GM23338 (cell line): ENCODE measurements at places on chromosomes 4 and X.

DNA sequence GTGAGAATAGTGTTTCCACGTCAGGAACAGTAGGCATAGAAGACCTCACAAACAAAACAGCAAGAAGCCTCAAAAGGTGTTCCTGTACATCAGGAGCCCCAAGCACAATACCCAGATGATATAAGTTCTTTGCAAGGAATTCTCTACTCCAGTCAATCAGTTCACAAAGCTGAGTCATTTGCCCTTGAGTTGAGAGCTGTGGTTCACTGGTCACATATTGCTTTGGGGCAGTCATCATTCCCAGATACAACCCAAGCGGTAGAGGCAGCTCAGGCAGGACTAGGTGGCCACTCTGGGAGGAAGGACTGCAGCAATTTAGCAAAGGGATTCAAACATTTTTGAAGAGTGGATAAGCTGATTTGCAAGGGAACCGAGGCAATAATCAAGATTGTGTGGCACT is 551.5 kb upstream of the ZFP42 start:
- no peak for DNase-seq

- DNase-seq: no peak
Observed at GRCh38 chr4:168188754-168189153, 96.4 kb downstream of the ANXA10 start.

DNA sequence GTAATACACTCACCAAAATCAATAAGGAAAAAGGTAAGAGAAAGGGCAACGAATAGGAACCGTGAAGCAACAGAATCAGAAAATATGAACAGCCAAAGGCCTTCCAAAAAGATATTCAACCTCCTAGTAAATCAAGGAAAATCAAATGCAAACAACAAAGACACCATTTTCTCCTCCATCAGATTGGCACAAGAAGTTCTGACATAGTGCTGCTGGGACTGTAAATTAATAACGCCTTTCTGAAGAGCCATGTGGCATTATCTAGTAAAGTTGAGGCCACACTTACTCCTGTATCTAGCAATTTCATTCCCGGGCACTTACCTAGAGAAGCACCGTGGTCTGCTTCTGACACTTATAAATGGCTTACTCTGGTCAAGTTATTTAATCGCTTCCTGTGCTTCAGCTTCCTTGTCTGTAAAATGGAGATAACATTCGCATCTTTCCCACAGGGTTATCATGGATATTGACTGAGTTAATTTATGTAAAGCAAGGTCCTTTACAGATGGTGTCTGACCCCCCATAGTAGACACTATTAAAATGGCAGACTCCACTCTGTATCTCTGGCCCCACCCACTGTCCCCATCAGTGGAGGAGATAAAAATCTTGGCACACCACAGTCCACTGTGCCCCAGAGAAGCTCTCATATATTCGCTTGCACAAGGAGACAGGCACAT is 20.5 kb upstream of the ENPP6 start:
- DNase-seq: no peak

DNA sequence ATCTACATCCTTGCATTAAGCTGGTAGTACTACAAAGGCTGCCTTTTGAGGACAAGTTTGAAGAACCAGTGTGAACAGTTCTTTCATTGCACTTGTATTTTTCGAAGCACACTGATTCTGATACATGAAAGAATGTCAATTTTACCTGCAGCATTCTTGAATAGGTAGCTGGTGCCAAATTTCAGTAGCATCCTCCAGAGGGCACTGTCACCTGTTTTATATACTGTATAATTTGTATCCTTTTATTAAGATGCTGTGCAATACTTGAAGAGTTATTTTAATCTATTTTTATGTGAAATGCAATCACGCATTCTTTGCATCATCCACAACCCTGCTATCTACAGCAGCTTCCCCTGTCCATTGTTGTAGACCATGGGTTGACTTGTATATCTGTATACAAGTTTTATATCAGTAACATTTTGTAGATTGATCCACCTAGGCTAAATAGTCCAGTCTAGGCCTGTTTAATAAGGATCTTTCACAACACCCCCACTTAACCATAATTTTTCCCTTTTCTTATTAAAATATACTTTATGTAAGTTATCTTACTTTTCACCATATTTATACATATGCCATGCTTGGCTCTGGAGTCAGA is 325.7 kb downstream of the PCDH7 start:
- peak; percentile 65 for DNase-seq

- no peak for DNase-seq
Observed at GRCh38 chr4:184851200-184851541, 25.4 kb upstream of the ACSL1 start.

GRCh38 chrX:98501426-98501825 is 1617.7 kb downstream of the RPA4 start:
- no peak for DNase-seq

- DNase-seq: no peak
Observed at GRCh38 chr4:10983268-10983667, 298.7 kb upstream of the CLNK start.

DNA sequence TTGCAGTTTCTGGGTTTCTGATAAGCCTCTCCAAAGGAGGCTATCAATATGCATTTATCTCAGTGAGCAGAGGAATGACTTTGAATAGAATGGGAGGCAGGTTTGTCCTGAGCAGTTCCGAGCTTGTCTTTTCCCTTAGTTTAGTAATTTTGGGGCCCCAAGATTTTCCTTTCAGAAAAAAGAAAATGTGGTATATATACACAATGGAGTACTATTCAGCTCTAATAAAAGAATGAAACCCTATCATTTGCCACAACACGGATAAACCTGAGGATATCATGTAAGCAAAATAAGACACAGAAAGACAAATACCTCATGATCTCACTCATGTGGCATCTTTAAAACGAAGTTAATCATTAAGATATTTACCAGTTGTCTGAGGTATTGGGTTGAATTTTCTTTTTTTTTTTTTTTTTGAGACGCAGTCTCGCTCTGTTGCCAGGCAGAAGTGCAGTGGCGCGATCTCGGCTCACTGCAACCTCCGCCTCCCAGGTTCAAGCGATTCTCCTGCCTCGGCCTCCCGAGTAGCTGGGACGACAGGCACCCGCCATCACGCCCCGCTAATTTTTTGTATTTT is 540 bp downstream of the ZNF721 start:
- no peak for DNase-seq

DNA sequence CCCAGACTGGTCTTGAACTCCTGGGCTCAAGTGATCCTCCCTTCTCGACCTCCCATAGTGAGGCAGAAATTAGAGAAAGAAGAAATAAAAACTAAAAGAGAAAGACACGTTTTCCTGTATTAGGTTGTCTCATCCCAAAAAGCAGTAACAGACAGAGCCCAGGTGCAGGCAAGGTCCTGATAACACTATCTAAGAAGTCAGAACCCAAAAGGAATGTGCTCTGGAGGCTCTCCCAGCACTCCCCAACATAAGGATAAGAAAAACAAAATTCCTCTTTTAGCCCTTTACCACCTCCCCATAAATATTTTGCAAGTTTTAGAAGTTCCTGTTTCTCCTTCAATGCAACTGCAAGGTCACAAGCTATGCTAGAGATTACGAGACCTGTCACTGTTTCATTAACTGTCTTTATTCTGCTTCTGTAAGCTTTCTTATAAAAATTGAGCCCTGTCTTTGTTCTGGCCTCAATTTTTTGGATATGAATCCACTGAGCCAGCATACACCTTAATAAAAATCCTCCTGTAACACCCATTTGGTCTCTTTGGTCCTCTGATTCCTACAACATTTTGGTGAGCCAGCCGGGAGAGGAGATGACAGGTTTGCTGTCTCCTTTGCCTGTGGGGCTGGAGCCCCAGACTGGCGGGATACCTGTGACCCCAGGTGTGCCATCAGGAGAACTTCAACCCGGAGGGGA is 25.9 kb downstream of the LIAS start:
- DNase-seq: no peak

GRCh38 chr4:100098011-100098545 is 92.2 kb downstream of the DDIT4L start:
- no peak for DNase-seq

- DNase-seq: no peak
Observed at GRCh38 chr4:32440391-32440790, 1720.2 kb downstream of the PCDH7 start.

DNA sequence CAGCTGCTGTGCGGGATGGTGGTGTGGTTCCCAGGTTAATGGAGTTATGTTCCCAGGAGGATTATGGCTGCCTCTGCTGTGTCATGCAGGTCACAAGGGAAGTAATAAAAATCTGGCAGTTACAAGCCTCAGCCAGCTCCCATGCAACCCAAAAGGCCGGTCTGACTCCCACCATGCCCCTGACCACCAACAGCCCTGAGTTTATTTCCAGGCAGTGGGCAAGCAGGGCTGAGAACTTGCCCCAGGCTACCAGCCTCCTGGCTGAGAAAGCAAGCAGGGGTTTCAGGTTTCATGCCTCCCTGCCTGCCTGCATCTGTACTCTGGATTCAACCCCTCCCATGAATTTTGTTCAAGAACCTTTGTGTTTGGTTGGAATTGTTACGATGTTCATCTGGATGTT is 732.7 kb upstream of the POU3F4 start:
- DNase-seq: no peak

- DNase-seq: peak; percentile 7
Observed at GRCh38 chr4:104966349-104967033, 180.2 kb upstream of the TET2 start.

DNA sequence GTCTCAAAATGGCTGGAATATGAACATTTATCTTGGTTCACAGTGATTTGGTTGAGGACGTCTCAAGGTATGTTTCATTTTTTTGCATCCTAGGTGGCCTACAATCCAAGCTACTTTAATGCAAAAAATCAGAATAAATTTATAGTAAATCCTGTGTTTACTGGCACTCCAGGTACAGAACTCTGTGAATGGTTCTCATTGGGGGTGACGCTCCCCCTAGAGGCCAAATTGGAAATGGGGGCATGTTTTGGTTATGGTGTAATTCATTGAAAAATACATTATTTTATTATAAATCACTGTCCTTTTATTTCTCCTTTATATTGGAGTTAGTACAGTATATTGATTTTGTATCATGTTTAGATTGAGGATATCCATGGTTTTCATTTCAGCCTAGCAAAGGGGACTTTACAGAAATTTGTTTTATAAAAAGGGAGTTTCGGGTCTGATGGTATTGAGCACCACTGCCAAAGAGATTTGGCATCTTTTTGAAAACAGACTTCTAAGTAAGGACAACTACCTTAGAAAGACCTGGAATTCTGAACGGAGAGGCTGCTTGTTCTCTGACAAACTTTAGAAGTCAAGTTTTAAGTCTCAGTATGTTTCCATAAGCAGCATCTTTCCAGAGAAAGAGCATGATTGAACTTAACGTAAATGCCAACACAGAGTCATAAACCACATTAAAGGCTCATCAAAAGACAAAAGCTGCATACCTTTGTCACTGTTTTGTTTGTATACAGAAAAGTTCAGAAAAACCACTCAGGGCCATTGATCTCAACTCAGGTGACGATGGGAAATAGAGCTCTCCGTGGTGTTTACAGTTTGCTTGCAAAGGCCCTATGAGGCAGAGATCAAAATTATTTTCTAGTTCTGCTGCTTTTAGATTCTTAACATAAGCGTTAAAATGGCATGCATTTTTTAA is 19.4 kb downstream of the MTM1 start:
- DNase-seq: no peak

DNA sequence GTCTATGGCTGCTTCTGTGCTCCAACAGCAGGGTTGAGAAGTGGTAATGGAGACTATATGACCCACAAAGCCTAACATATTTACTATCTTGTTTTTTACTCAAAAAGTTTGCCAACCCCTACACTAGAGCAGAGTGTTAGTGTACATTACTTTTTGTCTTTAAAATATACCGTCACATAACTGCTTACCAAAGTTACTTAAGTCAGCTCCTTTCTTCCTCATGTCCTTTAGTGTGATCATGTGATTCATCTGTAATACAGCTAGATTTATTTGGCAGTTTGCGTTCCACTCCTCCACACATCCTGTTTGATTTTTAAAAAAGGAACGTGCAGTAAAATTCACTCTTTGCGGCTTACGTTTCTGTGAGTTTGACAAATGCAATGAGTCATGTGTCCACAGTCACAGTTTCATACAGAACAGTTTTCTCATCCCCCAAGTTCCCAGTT is 162.4 kb upstream of the GPRIN3 start:
- no peak for DNase-seq

GRCh38 chr4:121898150-121898549 is 27.9 kb upstream of the BBS7 start:
- peak; percentile 11 for DNase-seq

GRCh38 chrX:96835660-96836289 is 47.9 kb upstream of the RPA4 start:
- DNase-seq: no peak

DNA sequence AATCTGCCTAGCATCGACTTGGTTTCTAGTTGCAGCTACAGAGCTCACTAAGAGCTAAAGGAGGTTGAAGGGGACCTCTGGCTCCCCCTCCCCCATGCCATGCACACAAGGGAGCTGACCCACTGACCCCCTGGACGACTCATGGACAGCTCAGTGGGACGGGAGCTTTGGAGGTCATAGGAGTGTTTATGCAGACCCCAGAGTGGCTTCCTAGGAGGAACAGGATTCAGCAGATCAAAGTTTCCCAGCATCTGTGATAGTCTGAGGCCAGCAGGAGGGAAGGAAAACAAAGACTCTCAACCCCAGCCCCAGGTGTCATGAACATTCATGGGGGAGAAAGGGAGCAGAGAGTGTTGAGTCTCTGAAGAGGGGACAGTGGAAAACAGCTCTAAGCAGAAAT is 104.4 kb downstream of the ARSF start:
- DNase-seq: no peak

GRCh38 chr4:73603271-73603710 is 16.9 kb downstream of the RASSF6 start:
- no peak for DNase-seq

DNA sequence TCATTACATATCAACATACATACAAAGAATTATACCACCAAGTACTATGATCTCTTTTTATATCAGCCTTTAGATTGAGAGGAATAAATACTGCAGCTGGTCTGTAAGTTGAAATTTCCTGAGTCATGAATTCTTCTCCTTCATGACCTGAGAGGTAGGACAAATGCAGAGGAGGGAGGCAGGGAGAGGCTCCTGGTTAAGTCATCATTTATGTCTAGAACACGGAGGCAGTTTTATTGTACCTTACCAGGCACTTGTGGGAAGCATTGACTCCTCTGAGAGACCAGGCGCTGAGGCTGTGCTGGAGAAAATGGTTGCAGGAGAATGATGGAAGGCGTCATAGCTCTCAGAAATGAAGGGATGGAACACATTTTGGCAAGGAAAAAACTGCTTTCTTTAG is 12.5 kb upstream of the CASK start:
- no peak for DNase-seq

DNA sequence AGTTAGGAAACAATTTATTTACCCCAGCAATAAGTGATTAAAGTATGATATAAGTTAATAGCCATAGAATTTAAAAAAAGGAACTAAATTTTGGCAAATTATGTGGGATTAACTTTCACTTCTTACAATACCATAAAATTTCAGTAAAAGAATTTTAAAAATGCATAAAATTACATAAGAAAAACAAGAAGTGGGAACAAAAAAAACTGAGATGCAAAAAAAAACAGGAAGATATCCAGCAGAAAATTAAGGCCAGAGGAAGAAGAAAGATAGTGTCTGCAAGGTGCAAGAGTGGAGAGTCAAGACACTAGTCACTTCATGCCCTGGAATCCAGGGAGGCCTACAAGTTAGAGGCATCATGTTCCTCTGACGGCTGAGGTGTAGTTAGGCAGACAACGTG is 184.2 kb downstream of the GASK1B start:
- no peak for DNase-seq

GRCh38 chrX:38271154-38271716 is 50.6 kb upstream of the SRPX start:
- DNase-seq: no peak
